ENCODE measurements at places on chromosomes 4 and X. TPM values are rescaled to one million over a fixed set of nuclear protein-coding genes. Genes with fewer than 3 reads are reported as not detected.

The ARAP2 gene
- total RNA-seq: 1.4 TPM

The MTCP1 gene
- 13.5 TPM for total RNA-seq

DNA sequence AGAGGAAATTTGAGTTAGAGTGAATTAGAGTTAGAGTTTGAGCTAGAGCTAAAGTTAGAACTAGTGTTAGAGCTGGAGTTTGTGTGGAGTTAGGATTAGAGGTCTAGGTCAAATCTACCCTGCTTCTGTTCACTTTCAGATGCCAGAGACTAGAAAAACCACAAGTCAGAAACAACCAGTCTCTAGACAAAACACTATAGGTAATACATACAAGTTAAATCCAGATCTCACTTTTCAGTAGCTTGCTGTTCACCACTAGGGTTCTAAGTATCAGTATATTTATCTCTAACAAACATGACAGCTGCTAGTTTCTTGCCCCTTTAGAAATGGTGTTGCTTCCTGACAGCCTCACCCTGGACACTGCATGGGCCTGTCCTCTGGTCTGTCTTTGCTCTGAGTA lies 300.7 kb downstream of the ARAP2 start:
- H3K27me3 ChIP-seq: peaks cover 3% of the 10 kb centered on the region
- no peak overlapping the region for H3K27ac ChIP-seq
- no peak for DNase-seq
- H3K4me3 ChIP-seq: no peak overlapping the region
- H3K36me3 ChIP-seq: no peaks in the 10 kb centered on the region

DNA sequence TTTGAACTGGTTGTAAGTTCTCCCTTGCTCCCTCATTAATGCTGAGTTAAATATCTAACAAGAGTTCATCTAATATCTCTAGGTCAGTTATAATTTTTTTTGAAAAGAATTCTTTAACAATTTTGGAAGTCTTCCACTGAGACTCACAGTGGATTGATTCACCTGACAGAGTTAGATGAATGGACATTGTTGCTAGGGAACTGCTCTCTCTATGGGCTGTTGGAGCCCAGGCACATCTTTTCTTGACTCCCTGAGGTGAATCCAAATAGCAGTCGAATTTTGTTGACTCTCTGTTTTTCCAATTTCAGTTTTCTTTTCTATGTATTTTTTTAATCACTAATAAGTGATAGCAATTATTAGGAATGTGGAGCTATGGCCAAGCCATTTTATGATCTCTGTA lies 996.1 kb upstream of the PABPC4L start:
- H3K4me3 ChIP-seq: no peak overlapping the region
- H3K27me3 ChIP-seq: no peaks in the 10 kb centered on the region
- peaks cover 32% of the 10 kb centered on the region for H3K4me1 ChIP-seq
- no peak overlapping the region for H3K27ac ChIP-seq
- H3K36me3 ChIP-seq: peaks cover 4% of the 10 kb centered on the region

GRCh38 chrX:122248681-122249080 lies 935.4 kb upstream of the GRIA3 start:
- no peak overlapping the region for H3K4me3 ChIP-seq
- H3K27me3 ChIP-seq: no peaks in the 10 kb centered on the region
- no peaks in the 10 kb centered on the region for H3K4me1 ChIP-seq

GRCh38 chr4:24226667-24227066 lies 336.8 kb upstream of the PPARGC1A start:
- peaks cover 8% of the 10 kb centered on the region for H3K4me1 ChIP-seq
- no peaks in the 10 kb centered on the region for H3K36me3 ChIP-seq
- DNase-seq: no peak
- H3K27ac ChIP-seq: no peak overlapping the region

All from chondrocyte (in vitro differentiated cells).